Smooth muscle cell of the pulmonary artery (primary cell): ENCODE measurements at places on chromosomes 12 and 14. TPM values are rescaled to one million over a fixed set of nuclear protein-coding genes. Genes with fewer than 3 reads are reported as not detected.

CD63 gene
- 1,787 and 2,090 TPM in 2 replicates for total RNA-seq

OVCH1 gene
- total RNA-seq = 0.07 and 0.13 TPM in 2 replicates

MYRFL gene
- 0.07 TPM in 1 of 2 replicates, not detected in the other for total RNA-seq

CFAP73 gene
- not detected in 2 replicates for total RNA-seq

SPX gene
- total RNA-seq = 1.2 and 2.0 TPM in 2 replicates

CCDC38 gene
- total RNA-seq = not detected in 2 replicates

SCN8A gene
- 19.2 and 33.1 TPM in 2 replicates for total RNA-seq

CELA1 gene
- not detected in 2 replicates for total RNA-seq

OAS2 gene
- total RNA-seq = 2.5 and 4.2 TPM in 2 replicates

FSCB gene
- not detected in 2 replicates for total RNA-seq

STRAP gene
- total RNA-seq = 87.3 and 99.1 TPM in 2 replicates

TAMALIN gene
- 2.7 and 5.0 TPM in 2 replicates for total RNA-seq

KRT74 gene
- total RNA-seq = not detected in 2 replicates

ENDOU gene
- 0.40 and 0.52 TPM in 2 replicates for total RNA-seq

TAS2R50 gene
- total RNA-seq = 2.9 and 6.5 TPM in 2 replicates

GUCY2C gene
- total RNA-seq = not detected in 2 replicates

PIP4K2C gene
- 22.9 and 28.2 TPM in 2 replicates for total RNA-seq

SERPINA12 gene
- not detected in 2 replicates for total RNA-seq

CD163L1 gene
- total RNA-seq = 0.43 and 2.6 TPM in 2 replicates

KRT79 gene
- total RNA-seq = not detected in 2 replicates

SLC6A15 gene
- total RNA-seq = 0.33 and 3.6 TPM in 2 replicates
